ENCODE measurements at places on chromosomes 6 and 20.
A peak's percentile ranks its signal among the peaks of the same experiment; 100 is the strongest.

- no peak for DNase-seq
Measured at GRCh38 chr6:137291441-137291840, 72.3 kb upstream of the IFNGR1 start.

- no peak for DNase-seq
Measured at GRCh38 chr20:1462834-1463233, 3.8 kb downstream of the NSFL1C start.

GRCh38 chr20:57390604-57391438 lies at the start of gene RBM38:
TSS of gene RBM38 (plus strand) at chr20:57391396. CDS start at chr20:57391582, 186 bp downstream.
- peak; percentile 76 for DNase-seq

DNA sequence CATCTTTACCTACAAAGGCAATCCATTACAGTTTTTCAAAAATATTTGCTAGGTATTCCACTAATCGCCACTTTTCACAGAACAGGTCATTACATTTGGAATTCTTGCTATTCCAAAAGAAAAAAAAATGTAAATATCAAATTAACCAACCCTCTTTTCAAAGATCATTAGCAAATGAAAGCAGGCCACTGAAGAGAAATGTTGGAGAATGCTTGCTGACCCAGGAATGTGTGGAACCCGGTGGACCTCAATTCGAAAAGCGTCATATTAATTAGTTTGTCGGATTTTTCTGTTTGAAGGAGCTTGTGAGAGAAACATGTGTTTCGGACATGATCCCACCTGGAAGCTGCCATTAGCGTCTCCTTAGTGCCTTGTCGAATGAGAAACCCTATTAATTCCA lies 27.9 kb upstream of the SERPINB9 start:
- DNase-seq: no peak

DNA sequence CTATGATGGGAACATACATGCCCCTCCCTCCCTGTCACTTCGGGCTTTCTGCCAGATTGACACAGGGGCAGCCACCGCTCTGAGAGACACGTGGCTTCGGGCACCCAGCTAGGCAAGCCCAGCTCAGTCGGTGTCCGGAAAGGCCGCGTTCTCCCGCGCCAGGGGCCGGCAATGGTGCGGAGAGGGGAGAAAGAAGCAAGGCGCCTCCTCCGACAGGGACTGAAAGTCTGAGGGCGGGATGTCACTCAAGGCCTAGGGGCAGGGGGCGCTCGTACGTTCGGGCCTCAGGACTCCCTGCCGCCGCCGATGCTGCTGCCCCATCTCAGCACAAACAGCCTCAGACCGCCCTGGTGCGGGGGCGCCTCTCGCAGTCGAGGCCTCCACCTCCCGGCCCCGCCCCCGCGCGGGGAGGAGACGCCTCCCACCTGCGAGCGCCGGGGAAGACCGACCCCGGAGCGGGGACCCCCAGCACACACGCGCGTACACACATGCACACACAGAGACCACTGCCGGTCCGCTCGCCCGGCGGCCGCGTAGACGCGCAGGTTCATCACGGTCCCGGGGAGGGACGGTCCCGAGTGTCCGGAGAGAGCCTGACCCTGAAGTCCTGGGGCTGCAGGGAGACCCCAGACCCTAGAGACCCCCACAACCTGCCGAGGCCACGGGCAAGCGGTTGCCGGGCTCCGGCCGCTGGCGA lies 1.9 kb downstream of the GRM4 start:
- DNase-seq: no peak

GRCh38 chr20:24977336-24977735 lies 15.2 kb downstream of the APMAP start:
- no peak for DNase-seq

DNA sequence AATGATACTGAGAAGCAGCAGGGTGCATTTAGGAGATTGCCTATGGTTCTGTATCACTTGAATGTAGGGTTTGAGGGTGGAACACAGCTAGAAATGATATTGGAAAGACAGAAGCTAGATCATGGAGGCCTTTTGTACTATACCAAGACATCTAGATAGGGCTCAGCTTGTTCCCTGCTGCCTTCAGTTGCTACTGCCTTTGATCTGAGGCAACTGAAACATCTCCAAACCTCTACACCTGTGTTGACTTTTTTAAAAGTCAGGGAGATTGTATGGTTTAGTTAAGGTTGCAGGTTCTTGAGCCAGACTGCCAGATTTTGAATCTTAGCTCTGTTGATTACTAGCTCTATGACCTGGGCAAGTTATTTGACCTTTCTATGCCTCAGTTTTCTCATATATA lies 12.7 kb downstream of the BLTP3A start:
- no peak for DNase-seq

DNA sequence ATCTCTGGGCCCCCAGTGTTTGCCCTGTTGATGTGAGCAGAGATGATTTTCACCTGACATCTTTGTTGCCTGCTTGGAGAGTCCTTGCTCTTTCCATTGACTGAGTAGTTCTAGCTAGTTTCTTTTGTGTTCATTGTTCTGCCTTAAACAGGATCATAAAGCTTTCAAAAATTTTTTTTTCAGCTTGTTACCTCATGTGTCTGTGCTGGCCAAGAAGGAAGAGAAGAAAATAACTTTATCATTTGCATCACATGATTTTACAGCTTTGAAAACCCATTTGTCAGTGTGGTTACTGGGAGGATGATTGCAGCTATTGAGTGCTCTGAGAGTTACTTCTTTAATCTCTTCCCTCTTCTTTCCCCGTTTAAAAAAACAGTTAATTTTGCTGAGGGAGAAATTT lies 16.0 kb downstream of the FOXO3 start:
- DNase-seq: no peak

DNA sequence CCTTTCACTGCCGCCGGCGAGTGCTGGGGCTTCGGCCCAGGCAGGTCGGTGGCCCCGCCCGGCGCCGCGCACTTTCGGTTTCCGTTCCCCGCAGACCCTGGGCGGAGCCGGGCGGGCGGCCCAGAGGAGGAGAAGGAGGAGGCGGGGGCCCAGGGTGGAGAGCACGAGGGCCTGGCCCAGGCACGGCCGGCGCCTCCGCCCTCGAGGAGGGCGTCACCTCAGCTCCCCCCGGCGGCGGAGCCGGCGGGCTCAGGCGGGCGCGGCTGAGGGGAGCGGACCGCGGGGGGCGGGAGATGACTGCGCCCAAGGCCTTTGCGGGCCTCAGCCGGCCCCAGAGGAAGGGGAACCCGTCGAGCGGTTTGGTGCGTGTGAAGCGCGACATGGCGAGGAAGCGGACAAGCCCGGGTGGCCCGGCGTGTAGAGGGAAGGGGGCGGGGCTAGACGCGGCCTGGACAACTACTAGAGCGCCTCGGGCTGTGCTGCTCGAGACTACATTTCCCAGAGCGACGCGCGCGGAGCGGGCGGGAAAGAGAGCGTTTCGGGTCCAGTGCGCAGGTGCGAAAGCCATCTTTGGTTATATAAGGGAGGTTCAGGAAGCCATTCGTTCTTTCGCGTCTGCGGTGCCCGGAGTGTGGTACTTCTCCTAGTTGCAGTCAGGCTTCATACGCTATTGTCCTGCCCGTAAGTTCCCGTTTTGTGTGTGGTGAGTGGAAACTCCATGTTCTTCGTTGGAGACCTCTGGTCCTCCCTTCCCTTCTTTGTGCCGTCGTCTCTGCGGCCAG lies at the start of gene ZNFX1:
Gene ZNFX1, minus strand, starts transcription at position 22 of the 782 bp plus-strand sequence. CDS start 2,218 bp downstream, outside the sequence.
- peak; percentile 98 for DNase-seq

DNA sequence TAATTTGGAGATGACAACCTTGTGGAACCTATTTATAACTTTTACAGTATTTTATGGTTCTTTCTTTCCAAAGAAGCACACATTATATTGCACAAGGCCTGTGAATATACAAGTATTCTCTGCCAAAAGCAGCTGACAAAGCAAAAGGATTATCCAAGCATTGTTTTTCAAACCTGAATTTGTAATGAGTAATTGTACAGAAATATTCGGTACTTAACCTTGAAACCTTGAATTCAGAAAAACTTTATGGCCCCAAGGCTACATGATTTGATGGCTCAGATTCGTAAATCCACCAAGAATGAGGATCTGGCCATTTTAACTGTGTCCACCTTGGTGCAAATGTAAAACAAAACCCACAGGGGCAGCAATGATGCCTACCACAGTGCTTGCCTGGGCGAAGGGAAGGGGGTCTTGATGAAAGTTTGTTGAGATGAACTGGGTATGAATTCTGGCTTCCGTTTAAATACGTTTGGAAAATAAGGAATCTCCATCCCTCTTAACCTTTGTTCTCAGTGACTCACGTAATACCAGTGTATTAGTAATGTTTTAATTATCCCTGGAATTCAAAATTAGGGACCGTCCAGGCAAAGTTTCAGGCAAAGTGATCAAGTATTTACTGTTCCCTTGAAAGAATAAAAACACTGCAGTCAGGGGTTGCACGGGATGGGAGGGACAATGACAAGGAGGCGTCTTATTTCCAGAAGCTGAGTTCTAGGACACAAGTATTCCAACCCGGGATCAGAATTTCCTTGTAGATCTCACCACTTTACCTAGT lies 2.7 kb upstream of the RBM24 start:
- no peak for DNase-seq

- no peak for DNase-seq
Measured at GRCh38 chr20:38164069-38164468, 1.0 kb downstream of the TGM2 start.

- DNase-seq: no peak
Measured at GRCh38 chr20:2746636-2747265, 53.7 kb downstream of the CPXM1 start.

- DNase-seq: no peak
Measured at GRCh38 chr20:49676581-49677291, 36.9 kb downstream of the B4GALT5 start.
